ENCODE measurements at places on chromosomes 2 and 18. TPM values are rescaled to one million over a fixed set of nuclear protein-coding genes. Genes with fewer than 3 reads are reported as not detected.

DNA sequence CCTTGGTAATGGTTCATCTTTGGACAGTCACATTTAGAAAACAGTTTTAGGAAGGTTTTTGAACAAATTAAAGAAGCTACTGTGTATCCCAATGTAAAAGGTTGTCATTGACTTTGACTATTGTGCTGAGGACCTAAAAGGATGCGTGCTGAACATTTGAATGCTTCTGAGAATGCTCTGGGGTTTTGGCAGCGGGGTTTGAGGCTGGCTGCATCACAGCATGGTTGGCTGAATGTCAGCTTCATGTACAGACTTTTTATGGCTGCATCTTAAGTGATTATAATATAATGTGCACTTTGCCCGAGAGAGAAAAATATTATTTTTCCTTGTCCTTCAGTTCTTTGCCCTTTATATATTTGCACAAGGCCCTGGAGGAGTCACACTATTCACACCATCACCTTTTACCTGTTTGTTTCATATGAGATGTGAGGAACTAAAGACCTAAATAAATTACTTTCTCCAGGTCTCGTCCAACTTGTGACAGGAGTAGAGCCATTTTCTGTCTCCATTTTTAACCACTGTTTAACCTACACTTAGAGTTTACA is 125.9 kb downstream of the CCDC85A start:
- no peak for DNase-seq

GRCh38 chr18:65869527-65869926 is 118.7 kb downstream of the CDH7 start:
- DNase-seq: no peak

GRCh38 chr2:127486247-127487058 is 39.8 kb downstream of the IWS1 start:
- DNase-seq: no peak

DNA sequence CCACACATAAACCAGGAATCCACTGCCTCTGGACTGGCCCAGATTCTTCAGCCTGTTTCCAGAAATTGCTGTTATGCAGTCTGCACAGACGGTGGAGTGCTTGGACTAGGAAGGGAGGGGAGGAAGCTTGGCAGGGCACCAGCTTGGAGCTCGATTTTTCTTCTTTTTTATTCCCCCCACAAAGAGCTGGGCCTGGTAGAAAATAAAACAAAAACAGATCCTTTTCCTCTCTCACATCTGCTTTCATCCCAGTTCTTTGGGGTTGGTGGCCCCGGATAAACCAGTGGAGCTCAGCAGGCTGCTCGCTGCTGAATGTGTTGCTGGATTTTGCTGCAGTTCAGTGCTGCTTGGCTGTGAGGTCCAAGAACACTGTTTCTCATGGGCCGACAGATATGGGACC is 16.0 kb downstream of the LRRTM1 start:
- no peak for DNase-seq

GRCh38 chr2:188977317-188977716 is 3.1 kb downstream of the COL3A1 start:
- no peak for DNase-seq

The HOXD12 gene
- total RNA-seq: not detected

DNA sequence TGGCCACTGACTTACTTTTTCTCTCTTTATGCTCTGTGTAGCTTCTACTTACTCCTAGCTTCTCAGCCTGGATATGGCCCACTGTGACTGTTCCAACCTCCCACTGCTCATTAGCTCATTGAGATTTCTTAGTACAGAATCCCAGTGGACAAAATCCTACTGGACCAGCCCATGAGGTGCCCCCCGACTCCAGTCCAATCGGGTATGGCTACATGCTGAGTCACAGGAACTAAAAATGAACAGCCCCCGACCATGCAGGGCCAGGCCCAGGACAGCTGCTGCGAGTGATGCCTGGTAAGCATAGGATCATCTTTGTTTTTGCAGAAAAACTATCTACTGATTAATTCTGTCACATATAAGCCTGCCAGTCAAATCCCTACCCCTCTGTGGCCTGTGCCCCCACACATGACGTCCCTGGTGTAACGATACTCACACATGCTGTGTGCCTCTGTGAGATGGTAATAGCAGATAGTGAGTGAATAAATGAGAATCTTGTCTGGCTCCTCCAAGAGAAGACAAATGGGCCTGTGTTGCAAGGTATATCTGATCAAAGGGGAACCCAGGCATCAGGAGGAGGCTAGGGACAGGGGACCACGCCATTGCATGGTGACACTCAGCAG is 85.9 kb upstream of the KLF7 start:
- DNase-seq: no peak

DNA sequence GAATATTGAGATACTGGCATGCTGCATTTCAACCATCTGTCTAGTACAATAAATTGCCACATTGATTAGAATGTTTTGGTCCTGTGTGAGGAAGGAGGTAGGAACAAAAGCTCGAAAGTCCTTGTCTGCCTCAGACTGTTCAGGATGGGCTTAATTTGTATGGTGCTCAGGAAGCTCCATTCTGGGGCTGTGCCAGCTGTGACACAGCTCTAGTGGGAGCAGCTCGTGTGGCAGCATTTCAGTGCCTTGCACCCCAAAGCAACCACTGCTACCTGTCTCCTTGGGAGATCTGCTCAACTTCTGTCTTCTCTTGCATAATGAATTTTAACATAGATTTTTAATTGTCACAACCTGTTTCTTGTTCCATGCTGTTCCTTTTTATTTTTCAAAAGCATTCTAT is 144.4 kb upstream of the THUMPD2 start:
- DNase-seq: no peak

- DNase-seq: no peak
Observed at GRCh38 chr2:239944694-239945551, 80.2 kb downstream of the NDUFA10 start.

GRCh38 chr18:69680123-69680522 is 267.6 kb downstream of the CD226 start:
- no peak for DNase-seq

- DNase-seq: no peak
Observed at GRCh38 chr2:227295806-227296205, 29.2 kb upstream of the MFF start.

The HMSD gene
- total RNA-seq: 9.5 TPM

DNA sequence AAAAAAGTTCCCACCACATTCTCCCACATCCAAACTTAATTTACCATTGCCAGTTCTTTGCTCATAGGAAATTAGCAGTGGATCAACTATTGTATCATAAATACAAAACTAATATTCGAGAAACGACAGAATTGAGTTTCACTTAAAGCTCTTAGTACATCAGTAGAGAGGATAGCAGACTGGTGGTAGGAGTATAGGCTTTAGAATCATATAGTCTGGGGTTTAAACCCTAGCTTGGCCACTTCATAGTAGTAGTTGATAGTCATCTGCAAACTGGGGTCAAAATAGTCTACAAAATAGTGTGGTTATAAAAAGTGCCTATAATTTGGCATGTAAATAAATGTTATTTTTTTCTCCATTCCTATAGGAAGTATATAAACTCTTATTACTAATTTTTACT is 30.9 kb downstream of the PIK3C3 start:
- DNase-seq: no peak

GRCh38 chr2:158321264-158321663 is 135.3 kb downstream of the CCDC148 start:
- no peak for DNase-seq

GRCh38 chr2:15273452-15273851 is 287.7 kb downstream of the NBAS start:
- DNase-seq: no peak

DNA sequence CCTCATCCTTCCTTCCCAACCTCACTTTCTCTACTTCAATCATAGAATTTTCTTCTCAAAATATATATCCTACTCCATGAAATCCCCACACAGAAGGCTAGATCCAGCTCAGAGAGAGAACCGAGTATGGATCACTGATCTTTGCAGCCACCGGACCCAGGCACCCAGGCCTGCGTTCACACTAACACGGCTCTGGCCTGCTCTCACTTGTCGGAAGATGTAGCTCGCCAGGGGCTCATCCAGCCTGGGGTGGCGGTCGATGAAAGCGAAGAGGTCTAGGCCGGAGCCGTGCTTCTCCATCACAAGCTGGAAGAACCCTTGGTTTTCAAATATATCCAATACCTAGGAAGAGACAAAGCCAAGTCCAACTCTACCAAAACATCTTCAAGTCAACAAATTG is 12.7 kb upstream of the MTERF4 start:
- no peak for DNase-seq

GRCh38 chr2:19866771-19867170 is 35.0 kb downstream of the TTC32 start:
- DNase-seq: no peak

GRCh38 chr2:236823041-236823629 is 253.5 kb downstream of the ACKR3 start:
- DNase-seq: no peak

The RAB27B gene
- total RNA-seq: 0.14 TPM

The ABCG8 gene
- 0.05 TPM for total RNA-seq

DNA sequence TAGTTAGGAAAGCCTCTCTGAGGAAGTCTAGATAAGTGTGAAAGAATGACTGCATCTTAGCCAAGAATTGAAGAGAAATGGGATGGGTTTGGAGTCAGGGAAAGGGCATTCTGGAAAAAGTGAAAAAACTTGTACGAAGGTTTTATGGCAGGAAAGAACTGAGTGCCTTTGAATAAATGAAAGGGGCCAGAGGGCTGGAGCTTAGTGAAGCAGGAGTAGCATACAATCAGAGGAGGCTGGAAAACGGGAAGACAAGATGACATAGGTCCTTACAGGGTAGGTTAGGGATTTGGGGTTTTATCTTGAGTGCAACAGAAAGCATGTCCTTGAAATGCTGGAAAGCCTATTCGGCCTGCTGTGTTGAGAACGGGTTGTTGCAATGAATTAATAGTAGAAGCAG is 152.6 kb upstream of the RND3 start:
- DNase-seq: no peak

DNA sequence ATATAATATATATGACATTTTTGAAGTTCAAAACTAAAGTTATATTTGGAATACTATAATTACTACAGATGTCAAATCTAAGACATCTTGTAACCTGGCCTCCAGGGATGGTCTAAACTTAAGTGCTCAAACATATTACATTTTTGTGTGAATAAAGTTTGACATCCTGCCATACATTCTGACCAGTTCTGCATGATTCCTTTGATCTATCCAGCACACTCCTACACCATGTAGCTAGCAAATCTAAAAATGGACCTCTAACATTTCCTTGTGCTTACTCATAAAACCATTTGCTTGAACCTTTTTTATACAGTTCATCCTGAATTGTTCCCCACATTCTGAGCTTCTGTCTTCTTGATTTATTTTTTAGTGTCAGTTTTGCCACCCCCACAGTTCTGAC is 294.3 kb upstream of the ZNF804A start:
- no peak for DNase-seq

DNA sequence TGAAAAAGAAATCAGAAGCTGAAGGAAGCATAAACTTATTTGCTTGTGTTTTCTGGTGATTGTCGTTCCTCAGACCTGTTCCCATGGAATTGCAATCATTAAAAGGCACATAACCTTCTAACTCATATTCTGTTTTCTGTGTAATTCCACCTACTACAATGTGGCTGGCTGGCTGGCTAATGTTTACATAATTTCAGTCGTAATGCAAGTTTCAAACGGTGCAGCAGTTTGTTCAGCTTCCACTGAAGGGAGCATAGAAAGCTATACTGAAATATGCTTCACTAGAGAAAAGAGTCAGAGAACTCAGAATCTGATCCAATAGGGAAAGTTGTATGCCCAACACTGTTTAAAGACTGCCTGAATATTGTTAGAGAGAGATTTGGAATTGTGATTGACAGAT is 27.1 kb upstream of the SCN7A start:
- no peak for DNase-seq

- no peak for DNase-seq
Observed at GRCh38 chr18:48165111-48165866, 234.8 kb upstream of the SMAD2 start.

- no peak for DNase-seq
Observed at GRCh38 chr2:201483342-201483741, 31.8 kb downstream of the STRADB start.

DNA sequence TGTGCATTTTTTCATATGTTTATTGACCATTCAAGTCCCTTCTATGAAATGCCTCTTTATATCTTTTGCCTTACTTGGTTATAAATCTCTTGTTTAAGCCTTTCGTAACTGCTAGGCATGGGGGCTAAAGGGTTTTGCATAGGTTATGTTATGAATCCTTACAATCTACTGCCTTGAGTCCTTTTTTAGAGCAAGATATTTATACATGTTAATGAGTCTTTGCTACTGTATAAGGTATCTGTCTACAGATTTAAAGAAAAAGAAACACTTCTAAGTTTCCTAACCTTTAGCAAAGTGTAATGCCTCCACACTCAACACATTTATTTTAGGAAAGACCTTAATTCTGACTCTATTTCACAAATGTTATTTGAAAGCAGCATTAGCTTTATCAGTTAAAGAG is 43.6 kb upstream of the XPO1 start:
- DNase-seq: no peak

GRCh38 chr2:144849612-144850011 is 329.7 kb upstream of the ZEB2 start:
- no peak for DNase-seq

The SPTBN1 gene
- 24.0 TPM for total RNA-seq

- no peak for DNase-seq
Observed at GRCh38 chr18:64407606-64408005, 258.7 kb upstream of the LINC00305 start.

DNA sequence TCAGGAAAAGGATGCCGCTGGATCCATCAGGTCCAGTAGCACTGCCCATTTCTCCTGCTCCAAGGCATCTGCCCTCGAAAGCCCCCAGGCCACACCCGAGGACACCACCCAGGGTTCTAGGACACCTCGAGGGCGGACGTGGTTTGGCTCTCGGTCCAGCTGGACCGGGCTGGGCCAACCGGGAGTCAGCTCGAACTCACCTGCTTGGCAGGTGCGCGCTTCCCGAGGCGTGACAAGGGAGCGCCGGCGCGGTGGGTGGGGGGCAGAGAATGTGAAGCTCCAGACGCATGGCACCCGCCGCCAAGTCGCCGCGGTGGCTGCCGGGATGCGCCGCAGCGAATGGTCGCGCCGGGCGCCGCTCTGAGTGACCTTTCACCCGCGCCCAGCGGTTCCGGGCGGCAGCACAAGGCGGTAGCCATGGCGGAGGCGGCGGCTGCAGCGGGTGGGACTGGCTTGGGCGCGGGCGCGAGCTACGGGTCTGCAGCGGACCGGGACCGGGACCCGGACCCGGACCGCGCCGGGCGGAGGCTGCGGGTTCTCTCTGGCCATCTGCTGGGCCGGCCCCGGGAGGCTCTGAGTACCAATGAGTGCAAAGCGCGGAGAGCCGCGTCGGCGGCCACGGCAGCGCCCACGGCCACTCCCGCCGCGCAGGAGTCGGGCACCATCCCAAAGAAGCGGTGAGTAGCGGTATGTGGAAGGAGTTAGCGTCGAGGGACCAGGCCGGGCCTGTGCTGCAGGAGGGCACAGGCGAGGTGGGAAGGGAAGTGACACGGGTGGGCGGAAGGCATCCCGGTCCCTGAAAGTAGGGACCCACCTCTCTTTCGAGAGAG is at the start of gene AGPS:
TSS of gene AGPS (plus strand) at position 401 of the 830 bp plus-strand sequence. CDS start at position 418, 17 bp downstream.
- peak; percentile 68 for DNase-seq

DNA sequence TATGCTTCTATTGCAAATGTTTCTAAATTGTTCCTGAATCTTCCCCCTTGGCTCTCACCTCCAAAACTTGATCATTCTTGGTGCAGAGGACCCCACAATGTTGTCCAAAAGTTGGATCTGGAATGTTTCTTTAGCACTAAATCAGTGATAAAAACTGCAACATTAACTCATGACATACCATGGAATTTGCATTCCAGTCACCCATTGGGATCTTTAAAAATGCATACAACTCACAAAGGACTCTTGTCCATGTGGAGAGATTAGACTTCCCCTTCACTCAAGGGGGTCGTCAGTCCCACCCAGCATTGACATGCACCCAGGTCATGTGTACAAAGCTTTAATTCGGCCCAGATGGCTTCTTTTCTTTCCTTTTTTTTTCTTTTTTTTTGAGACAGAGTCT is 169.3 kb downstream of the SETBP1 start:
- no peak for DNase-seq

Measured in activated T-cell treated with anti-CD3 and anti-CD28 coated beads, Interleukin-2, amount 50 U/mL, for 4 hours (primary cell).